ENCODE measurements at places on chromosomes 11 and 22.

DNA sequence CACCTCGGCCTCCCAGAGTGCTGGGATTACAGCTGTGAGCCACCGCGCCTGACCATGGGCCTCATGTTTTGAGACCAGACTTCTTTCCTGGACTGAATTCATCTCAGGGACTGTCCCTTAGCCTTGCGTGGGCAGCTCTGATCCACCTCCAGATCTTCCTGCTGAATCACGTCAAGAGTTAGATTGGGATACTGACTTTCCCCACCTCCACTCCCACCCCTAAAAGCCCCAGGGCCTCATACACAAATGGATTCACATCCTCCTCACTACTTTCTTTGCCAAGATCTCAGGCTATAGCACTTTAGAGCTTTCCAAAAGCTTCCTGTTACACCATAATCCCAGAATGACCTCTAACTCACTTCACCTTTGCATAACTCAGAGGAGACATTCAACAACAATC is 12.1 kb downstream of the CCDC87 start:
- DNase-seq: no peak

DNA sequence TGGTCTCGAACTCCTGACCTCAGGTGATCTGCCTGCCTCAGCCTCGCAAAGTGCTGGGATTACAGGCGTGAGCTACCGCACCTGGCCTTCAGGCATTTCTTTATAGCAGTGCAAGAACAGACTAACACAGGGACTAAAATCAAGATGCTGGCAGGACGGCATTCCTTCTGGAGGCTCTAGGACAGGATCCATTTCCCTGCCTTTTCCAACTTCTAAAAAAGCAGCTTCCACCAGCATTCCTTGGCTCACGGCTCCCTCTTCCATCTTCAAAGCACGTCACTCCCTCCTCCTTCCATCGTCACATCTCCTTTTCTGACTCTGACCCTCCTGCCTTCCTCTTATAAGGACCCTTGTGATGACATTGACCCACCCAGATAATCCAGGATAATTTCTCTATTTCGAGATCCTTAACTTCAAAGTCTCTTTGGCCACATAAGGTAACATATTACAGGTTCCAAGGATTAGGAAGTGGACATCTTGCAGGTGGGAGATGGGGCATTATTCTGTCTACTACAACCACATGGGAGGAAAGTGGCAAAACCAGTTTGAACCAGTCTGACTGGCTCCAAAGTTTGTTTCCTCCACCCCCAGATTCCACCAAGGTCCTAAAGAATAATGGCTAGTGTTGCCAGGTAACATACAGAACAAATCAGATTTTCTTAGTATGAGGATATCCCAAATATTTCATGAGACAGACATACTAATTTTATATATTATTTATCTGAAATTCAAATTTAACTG is 172.5 kb downstream of the MN1 start:
- DNase-seq: peak; percentile 44

- no peak for DNase-seq
Observed at GRCh38 chr22:26970809-26971394, 313.5 kb downstream of the MIAT start.

- DNase-seq: peak; percentile 40
Observed at GRCh38 chr22:24937114-24937513, 9.4 kb downstream of the LHFPL7 start.

DNA sequence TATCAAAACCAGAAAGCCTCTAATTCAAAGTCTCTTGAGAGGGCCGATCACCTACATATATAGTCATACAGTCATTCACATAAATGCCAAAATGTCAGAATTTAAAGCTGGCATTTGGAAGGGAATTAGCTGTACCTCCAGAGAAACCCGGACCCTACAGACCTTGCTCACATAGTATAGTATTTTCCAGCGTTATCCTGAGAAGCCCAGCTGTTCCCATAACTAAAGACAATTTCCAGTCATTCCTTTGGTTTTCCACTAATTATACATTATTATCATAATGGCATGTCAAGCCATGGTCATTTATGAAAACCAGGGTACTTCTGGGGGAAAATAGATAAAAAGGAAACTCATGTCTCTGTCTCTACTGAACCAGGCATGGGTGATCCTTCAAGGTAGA is 53.6 kb downstream of the FZD4 start:
- DNase-seq: no peak

- DNase-seq: no peak
Observed at GRCh38 chr22:31748490-31748889, 1.4 kb downstream of the PRR14L start.

DNA sequence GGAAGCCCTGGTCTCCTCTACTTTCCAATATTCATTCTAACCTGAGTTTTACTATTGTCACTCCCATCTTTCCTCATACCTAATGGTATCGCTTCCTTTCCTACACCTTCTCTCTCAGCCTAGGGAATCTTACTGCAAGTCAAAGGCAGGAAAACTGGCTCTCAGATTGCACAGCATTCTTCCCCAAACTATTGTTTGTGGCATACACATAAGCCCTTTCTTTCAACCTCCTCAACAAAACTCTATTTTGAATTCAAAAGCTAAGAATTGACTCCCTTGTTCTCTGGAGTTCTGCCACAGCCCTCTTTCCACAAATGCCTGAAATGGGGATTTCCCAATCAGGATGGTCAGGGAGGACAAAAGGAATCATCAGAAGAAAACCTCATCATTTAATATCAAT is 181.5 kb downstream of the FAM76B start:
- no peak for DNase-seq

All from hepatocyte (in vitro differentiated cells).